Tongue (tissue), 3 donors: ENCODE measurements at places on chromosomes 2 and 18.

DNA sequence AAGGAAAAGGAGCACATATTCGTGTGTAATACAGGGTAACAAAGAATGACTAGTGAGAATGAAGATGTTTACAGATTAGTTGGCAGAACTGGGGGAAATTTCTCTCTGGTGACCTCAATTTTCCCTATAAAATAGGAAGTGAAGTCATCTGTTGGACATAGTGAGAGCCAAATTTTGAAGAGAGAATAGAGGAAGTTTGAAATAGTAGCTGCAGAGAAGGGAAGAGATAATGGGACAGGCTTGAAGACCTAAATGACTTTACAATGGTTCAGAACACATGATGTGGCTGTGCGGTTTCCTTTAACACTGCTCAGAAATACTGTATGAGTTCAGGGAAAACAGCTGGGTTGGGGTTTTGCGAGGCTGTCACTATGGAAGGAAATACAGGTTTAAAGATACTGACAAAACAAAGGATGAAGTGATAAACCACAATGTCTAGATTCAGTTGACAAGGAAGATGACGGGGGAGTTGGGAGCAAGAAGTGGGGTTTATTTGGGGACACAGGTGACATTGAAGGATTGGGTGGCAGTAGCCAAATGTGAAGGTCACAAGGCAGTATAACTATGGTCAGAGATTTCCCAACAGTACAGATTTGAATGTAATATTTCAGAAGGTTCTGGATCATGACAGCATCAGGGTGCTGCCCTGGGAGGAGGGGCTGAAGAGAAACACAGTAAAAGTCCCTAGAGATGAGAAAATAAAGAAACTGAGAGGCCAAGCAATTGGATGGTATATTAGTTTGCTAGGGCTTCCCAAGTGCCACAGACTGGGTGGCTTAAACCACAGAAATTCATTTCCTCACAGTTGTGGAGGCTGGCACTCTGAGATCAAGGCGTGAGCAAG lies 82.6 kb upstream of the TANK start:
- DNase-seq: peak; percentile 28

DNA sequence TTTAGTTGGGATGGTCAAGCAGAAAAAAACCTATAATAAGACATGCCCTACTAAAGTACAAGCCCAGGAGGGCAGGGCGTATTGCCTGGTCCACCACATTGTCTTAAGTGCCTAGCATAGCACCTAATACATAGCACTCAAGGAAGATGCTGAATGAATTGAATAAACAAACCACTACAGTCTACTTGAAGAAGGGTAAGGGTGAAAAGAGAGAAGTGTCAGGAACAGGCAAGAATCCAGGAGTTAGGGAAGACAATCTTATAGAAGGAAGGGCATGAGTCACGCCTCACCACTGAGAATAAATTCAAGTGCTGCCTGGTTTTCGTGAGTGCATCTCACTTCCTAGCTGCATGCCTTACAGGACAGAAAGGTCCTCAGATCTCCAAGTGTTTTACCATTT lies 13.9 kb downstream of the SLC19A3 start:
- no peak for DNase-seq

DNA sequence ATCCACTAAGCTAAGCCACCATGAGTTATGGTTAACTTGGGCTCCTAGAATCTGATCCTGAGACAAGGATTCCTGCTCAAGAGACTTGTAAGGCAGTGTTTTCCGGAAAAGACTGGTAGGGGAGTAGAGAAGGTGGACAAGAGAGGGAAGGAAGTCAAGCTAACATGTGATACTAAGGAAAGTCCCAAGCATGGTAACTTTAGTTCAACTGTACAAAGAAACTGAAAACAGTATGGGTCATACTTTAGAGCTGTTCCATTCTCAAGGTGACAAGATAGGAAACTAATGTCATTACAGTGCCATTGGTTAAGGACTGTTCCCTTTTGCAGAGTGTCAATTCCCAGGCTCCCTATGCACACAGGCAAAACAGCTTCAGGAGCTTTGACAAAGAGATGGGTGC lies 5.8 kb downstream of the MYO5B start:
- DNase-seq: no peak

DNA sequence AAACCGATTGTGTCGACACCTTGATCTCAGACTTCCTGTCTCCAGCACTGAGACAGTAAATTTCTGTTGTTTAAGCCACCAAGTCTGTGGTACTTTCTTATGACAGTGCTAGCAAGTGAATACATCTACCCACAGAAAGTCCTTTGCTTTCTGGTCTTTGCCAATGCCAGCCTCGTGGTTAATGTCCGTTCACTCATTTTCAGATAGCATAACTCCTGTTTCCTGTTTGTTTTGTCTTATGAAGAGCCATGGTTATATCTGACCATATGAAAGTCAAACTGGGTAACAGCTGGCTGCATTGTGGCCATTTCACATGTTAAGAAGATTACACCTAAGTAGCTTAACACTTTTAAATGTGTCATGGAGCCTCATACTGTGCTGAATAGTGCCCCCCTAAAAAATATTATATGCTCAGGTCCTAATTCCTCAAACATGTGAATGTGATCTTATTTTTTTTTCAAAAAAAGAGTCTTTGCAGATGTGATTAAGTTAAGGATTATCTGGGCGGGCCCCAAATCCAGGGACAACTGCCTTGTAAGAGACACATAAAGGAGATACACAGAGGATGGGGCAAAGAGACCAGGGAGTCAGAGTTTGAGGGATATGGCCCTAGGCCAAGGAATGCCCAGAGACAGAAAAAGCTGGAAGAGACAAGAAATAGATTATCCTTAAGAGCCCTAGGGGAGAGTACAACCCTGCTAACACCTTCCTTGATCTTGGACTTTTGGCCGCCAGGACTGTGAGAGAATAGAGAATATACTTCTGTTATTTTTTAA lies 118.0 kb downstream of the KCNE4 start:
- no peak for DNase-seq

DNA sequence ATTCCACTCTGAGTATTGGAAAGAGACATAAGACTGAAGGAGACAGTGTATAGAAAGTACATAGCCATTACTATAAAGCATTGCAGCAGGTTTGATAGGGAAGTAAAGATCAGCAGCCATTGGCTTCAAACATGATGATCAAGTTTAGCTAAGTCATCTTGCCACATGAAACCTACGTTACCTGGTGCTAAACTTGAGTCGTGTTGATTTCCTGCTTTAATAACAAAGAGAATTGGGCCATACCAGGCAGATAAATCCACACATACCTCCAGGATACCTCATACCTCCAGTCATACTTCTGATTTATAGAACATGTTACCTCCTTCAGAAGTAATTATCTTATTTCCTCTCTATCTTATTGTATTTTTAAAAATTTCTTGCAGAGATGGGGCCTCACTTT lies 10.3 kb upstream of the KYNU start:
- no peak for DNase-seq

DNA sequence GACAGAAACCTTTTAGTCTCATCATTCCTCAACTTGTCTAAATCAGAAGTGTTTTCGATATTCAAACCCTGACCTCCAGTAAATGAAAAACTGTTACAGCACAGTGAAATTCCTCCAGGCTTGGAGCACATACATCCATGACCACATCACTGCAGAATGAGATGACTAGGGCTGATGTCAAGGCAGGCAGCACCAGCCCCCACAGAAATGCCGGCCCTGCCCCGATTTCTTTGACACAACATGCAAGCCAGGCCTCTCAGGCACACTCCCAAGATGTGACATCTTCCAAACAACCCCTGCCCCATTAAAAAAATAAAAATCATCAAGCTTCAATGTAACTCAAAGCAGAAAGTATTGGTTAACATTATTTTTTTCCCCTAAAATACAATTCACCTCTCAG lies 103.3 kb downstream of the CTAGE1 start:
- DNase-seq: peak; percentile 30

GRCh38 chr18:35142275-35142615 lies 98.6 kb upstream of the ZNF397 start:
- no peak for DNase-seq

- peak; percentile 51 for DNase-seq
Measured at GRCh38 chr2:128442053-128442751, 123.5 kb upstream of the HS6ST1 start.

DNA sequence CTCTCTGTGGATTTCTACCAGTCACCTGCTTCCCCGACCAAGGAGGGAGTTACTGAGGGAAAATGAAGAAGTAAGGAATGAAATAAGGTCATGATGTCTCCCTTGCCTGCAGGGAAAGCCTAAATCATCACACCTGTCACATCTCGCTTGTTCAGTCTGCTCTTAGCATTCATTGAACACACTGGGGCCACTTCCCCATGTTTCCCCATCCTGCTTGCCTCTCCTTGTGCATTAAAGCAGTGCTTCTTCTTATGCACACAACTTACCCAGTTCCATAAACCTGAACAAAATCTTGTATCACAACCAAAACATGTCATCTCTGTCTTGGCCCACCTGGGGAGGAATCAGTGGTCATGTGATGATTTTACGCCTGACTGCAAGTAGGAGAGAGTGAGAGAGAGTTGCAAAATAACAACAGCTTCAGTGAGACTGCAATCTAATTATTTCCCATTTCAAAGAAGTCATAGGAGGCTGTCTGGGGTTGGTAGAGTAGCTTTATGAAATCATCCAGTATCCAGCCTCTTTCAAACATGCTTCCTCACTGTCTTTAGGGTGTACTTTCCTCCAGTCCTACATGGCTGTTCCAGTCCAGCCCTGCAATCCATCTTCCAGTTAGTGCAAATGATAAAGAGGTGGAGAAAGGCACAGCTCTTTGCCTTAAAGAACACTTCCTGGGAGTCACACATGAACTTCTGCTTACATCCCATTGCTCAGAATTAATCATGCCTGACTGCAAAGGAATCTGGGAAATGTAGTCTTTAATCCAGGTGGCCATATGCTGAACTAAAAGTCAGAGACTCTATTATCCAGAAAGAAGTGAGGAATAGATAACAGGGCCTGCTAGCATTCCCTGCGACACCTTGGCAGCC lies 220.1 kb downstream of the HAUS1 start:
- peak; percentile 48 for DNase-seq

DNA sequence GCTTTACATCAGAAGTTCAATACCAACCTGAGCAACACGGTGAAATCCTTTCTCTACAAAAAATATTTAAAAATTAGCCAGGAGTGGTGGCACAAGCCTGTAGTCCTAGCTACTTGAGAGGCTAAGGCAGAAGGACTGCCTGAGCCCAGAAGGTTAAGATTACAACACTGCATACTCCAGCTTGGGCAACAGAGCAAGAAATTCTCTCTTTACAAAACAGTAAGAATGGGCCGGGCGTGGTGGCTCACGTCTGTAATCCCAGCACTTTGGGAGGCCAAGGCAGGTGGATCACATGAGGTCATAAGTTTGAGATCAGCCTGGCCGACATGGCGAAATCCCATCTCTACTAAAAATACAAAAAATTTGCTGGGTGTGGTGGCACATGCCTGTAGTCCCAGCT lies 113.2 kb downstream of the USP34 start:
- DNase-seq: no peak

DNA sequence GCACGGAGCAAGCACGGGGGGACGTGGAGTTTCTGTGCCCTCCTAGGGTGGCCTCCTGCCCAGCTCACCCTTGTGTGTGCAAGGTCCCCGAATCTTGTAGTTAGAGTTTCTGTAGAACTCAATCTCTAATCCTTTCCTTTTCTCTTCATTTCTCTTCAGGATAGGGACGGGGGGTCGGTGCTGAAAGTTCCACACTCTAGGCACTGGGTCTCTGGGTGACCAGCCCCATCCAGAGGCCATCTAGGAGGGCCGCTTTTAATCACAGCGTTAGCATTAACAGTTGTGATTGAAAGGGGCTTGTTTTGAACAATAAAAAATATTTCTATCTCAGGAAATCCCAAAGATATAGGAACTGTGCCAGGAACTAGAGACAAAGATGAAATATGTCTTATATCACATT lies 10.5 kb downstream of the SOCS6 start:
- DNase-seq: no peak

DNA sequence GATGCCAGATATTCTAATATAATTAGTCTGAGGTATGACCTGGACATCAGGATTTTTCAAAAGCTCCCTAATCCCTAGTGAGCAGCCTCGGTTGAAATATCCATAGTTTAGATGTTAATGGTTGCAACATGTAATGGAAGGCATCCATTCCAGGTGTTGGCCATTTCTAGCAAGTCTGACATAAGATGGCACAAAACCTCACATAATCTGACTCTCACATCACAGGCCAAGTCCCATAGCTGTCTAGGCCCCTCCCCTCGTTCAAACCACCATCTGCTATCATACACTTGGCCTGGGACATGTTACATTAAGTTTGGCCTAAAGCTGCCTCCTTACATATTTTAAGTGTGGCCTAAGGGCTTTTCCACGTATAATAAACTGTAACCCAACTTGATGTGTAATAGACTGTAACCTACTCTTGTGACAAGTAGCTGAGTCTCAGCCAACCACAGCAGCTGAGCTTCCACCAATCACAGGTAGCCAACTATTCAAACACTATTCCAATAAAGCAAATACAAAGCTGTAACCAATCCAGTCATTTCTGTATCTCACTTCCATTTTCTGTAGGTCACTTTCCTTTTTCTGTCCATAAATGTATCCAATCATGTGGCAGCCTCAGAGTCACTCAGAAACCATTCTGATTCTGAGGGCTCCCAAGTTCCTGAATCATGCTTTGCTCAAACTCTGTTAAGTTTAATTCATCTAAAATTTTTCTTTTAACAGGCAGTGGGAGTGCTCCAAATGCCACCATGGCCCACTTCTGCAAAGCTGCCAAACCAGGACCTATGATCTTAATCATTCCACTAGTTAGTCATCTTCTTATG lies 59.4 kb downstream of the ADD2 start:
- peak; percentile 1 for DNase-seq

DNA sequence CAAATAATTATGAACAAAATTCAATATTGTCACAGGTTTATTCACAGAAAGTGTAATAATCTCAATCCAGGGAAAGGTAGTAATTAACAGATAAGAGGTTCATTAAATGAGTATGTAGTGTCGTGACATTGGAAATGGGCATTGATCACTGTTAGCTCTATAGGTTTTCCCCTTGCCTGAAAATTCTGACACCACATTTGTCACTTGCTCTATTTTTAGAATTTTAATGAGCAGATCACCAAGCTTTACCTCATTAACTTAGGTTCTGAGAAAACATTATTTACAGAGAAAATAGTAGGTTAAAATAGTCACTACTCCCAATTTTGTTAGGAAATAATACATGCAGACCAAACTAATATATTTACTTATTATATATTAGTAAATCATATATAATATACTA lies 344.0 kb downstream of the DSC3 start:
- no peak for DNase-seq

DNA sequence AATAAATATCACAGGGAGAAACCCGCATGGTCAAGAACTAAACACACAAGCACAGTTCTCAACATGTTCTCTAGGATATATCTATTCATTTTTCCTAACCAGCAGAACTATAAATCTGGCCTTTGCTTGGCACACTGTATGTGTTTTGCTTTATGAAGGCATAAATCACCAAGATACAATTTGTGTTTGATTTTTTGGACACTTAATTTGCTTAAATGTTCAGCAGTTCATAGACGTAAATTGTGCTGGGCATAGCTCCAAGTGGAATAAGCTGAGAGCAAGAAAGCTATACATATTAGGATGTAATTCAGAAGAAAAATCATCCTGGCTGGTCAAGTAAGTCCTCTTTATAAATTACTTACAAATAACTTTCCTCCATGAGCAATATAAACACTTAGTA lies 341.5 kb upstream of the ATP5MC3 start:
- peak; percentile 44 for DNase-seq

GRCh38 chr18:36974686-36975085 lies 145.8 kb downstream of the KIAA1328 start:
- DNase-seq: no peak
